ENCODE measurements at places on chromosomes 12 and 14. TPM values are rescaled to one million over a fixed set of nuclear protein-coding genes. Genes with fewer than 3 reads are reported as not detected.

DNA sequence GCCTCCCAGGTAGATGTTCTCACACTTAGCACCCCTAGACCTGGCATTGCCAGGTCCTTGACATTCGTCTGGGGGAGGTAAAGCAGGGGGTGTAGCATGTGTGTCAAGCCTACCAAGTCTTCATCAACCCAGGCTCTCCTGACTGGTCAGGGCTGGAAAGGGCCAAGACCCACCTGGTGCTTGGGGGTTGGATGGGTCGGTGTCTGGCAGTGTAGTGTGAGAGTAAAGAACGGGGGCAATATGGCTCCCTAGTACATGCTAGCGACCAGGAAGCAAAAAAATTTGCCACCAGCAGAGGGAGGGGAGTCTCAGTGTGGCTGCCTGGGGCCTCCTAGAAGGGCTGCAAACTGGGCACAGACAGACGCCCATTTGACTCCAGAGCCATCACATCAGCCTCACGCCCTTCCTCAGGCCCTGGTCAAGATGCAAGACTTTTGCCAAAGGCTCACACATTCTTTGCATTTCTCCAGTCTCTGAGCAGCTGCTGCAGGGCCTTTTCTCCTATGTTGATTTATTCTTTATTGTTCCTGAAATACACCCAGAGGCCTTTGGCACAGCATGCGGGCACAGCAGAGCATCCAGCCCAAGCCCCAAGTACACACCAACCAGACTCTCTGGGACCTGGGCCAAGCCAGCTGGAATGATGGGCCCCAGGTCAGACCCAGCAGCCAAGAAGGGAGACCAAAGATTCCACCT is 38.3 kb upstream of the PNMA1 start:
- no peak overlapping the region for H3K4me3 ChIP-seq
- H3K36me3 ChIP-seq = no peaks in the 10 kb centered on the region
- no peaks in the 10 kb centered on the region for H3K27me3 ChIP-seq
- H3K4me1 ChIP-seq = peaks cover 63% of the 10 kb centered on the region
- 0 out of 2 replicates have a peak overlapping the region, but pooled peaks have one; percentile 9 for H3K27ac ChIP-seq

- DNase-seq = peak; percentile 36
- H3K4me1 ChIP-seq = peaks cover 15% of the 10 kb centered on the region
Measured at GRCh38 chr12:115354007-115354890, 670.3 kb upstream of the TBX3 start.

GRCh38 chr12:121128908-121129810 is 3.5 kb upstream of the P2RX7 start:
- H3K27me3 ChIP-seq = no peaks in the 10 kb centered on the region
- no peak for DNase-seq
- H3K4me1 ChIP-seq = peaks cover 15% of the 10 kb centered on the region
- H3K4me3 ChIP-seq = no peak overlapping the region

DNA sequence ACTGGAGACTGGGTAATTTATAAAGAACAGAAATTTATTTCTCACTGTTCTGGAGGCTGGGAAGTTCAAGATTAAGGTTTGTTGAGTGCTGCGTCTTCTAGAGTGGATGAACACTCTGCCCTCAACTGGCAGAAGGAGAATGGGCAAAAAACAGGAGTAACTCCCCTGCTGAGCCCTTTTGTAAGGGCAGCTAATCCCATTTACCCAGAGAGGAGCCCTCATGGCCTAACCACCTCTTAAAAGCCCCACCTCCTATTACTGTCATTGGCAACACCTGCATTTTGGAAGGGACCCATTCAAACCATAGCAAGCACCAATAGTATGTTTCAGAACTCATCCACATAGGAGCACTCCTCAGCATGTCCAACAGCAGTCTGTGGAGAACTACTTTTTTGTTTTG is 47.4 kb downstream of the BORCS5 start:
- H3K4me3 ChIP-seq = no peak overlapping the region
- no peaks in the 10 kb centered on the region for H3K27me3 ChIP-seq
- H3K4me1 ChIP-seq = no peaks in the 10 kb centered on the region
- H3K36me3 ChIP-seq = no peaks in the 10 kb centered on the region
- DNase-seq = no peak

DNA sequence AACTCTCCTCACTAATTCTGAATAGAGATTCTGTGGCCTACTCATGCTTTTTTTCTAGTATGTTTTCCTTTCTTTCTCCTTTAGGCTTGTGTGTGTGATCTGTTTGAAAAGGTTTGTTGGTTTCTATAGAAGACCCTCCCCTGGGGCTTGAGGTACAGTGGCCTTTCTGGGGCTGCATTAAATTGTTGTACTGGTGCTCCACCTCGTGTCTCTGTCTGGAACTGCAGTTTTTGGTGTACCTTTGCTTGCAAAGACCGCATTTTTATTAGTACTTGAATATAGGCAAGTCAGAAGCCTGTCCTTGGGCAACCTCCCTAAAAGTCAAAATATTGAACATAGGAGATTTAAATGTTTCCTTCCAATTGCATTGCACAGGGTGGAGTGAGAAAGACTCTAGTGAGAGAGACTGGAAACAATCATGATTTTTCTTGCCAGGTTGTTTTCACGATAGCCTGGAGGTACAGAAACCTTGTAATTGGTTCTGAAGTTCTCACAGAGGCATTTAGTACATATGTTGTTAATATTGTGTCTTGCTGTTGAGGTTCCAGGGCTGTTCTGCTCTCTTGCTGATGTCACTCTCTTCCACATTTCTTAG is 39.0 kb downstream of the SLCO1B1 start:
- H3K4me1 ChIP-seq = no peaks in the 10 kb centered on the region
- H3K27ac ChIP-seq = no peak overlapping the region
- no peak overlapping the region for H3K4me3 ChIP-seq
- no peaks in the 10 kb centered on the region for H3K36me3 ChIP-seq
- DNase-seq = peak; percentile 37

GRCh38 chr12:46900734-46901463 is 75.1 kb upstream of the SLC38A4 start:
- no peaks in the 10 kb centered on the region for H3K27me3 ChIP-seq
- DNase-seq = no peak
- H3K36me3 ChIP-seq = no peaks in the 10 kb centered on the region
- H3K27ac ChIP-seq = no peak overlapping the region
- H3K4me1 ChIP-seq = no peaks in the 10 kb centered on the region
- H3K4me3 ChIP-seq = no peak overlapping the region

- H3K36me3 ChIP-seq = peaks cover 29% of the 10 kb centered on the region
- no peak overlapping the region for H3K4me3 ChIP-seq
- H3K4me1 ChIP-seq = no peaks in the 10 kb centered on the region
- no peak for DNase-seq
Measured at GRCh38 chr12:50181691-50182090, 14.5 kb upstream of the CERS5 start.

DNA sequence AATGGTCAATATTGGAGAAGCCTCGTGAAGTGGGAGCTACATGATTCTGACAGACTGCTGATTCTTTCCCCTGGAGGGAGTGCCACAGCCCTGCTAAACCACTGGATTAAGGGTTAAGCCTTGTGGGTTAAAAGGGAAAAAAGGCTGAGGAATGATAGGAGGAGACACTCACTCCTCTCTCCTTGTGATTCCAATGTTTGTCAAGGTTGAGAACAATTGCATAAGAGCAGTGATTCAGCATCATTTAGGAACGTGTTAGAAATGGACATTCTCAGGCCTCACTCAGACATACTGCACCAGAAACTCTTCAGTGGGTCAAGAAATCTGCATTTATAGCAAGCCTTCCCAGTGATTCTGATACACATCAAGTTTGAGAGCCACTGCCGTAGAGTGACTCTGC is 87.8 kb upstream of the GZMB start:
- H3K27ac ChIP-seq = no peak overlapping the region
- no peaks in the 10 kb centered on the region for H3K27me3 ChIP-seq
- no peak for DNase-seq
- no peaks in the 10 kb centered on the region for H3K4me1 ChIP-seq
- H3K36me3 ChIP-seq = no peaks in the 10 kb centered on the region

DNA sequence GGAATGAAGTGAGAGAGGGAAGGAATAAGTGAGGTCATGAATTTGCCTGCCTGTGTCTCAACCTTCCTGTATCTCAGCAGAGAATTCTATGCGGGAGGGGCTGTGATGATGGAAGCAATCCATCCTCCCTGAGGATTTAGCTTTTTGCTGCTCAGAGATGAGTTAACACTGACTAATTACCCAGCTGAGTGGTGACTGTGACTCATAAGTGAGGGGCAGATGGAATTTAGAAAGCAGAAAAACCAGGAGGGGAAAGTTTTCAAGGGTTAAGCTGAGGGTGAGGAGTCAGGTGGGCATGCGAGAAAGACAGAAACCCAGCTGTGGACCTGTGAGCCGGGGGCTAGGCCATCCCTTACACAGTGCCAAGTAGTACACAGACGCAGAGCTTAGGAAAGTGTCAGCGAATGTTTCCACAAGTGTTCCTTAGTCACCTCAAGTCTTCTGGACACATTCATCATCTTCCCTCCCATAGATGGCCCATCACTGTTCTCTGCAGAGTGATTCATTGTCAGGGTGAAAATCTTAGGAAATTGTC is 277.9 kb downstream of the IPO8 start:
- no peaks in the 10 kb centered on the region for H3K36me3 ChIP-seq
- no peak overlapping the region for H3K27ac ChIP-seq
- no peaks in the 10 kb centered on the region for H3K27me3 ChIP-seq
- DNase-seq = peak; percentile 44
- no peak overlapping the region for H3K4me3 ChIP-seq
- H3K4me1 ChIP-seq = no peaks in the 10 kb centered on the region

GRCh38 chr12:52183544-52183910 is 8.3 kb downstream of the KRT80 start:
- H3K27ac ChIP-seq = no peak overlapping the region
- H3K4me1 ChIP-seq = peaks cover 82% of the 10 kb centered on the region
- no peak for DNase-seq
- H3K27me3 ChIP-seq = no peaks in the 10 kb centered on the region
- H3K4me3 ChIP-seq = no peak overlapping the region

DNA sequence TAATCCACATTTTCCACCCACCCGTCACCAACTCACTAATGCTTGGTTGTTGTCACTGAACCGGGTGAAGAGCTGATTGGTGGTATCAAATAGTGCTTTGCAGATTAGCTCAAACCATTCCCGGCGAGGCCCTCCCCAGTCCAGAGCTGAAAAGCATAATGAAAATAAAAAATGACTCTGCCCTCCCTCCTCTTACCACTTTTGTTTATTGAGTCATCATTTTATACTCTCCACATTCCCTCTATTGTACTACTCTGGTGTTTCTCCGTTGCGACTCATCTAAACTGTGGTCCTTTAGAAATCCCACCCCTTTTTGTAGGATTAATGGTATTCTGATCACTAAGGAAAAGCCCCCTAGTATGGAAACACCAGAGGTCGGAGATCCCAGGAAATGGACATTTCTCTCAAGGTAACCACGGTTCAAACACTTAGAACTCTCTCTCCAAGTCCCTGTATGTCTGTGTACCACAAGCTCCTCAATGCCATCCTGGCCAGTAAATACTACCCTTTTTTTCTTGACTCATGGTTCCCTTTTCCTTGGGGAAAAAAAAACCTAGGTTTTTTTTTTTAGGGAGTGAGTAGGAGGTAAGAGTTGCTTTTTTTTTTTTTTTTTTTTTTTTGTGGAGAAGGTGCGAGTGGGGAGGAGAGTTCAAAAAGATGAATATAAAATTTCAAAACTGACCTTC is 42.0 kb downstream of the AREL1 start:
- no peak for DNase-seq
- H3K4me3 ChIP-seq = no peak overlapping the region
- H3K27ac ChIP-seq = no peak overlapping the region
- H3K4me1 ChIP-seq = no peaks in the 10 kb centered on the region
- H3K27me3 ChIP-seq = no peaks in the 10 kb centered on the region

GRCh38 chr14:65290830-65291229 is 121.7 kb upstream of the FUT8 start:
- peak overlapping the region; percentile 32 for H3K27ac ChIP-seq
- no peaks in the 10 kb centered on the region for H3K36me3 ChIP-seq
- H3K4me3 ChIP-seq = no peak overlapping the region
- peak; percentile 93 for DNase-seq
- H3K4me1 ChIP-seq = peaks cover 6% of the 10 kb centered on the region
- H3K27me3 ChIP-seq = no peaks in the 10 kb centered on the region

DNA sequence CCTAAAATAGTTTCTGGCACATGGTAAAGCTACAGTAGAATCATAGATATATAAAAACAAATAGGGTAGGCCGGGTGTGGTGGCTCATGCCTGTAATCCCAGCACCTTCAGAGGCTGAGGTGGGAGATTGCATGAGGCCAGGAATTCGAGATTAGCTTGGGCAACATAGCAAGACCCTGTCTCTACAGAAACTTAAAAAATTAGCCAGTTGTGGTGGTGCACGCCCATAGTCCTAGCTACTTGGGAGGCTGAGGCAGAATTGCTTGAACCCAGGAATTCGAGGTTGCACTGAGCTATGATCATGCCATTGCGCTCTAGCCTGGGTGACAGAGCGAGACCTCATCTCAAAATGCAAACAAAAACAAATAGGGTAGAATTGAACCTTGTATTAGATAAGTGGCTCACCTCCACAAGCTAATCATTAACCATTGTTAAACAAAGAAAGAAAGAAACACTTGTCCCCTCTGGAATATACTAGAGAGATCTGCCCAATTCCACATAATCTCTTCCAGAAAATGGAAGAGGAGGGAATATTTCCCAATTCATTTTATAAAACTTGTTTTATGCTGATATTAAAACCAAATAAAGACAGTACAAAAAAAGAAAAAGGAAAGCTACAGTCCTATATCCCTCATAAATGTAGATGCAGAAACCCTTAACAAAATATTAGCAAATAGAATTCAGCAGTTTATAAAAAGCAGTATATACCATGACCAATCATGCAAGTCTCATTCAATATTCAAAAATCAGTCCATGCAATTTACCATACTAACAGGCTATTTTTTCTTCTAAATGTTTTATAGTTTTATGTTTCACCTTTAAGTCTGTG is 22.7 kb upstream of the DHRS2 start:
- H3K4me1 ChIP-seq = no peaks in the 10 kb centered on the region
- no peaks in the 10 kb centered on the region for H3K36me3 ChIP-seq
- H3K4me3 ChIP-seq = no peak overlapping the region

DNA sequence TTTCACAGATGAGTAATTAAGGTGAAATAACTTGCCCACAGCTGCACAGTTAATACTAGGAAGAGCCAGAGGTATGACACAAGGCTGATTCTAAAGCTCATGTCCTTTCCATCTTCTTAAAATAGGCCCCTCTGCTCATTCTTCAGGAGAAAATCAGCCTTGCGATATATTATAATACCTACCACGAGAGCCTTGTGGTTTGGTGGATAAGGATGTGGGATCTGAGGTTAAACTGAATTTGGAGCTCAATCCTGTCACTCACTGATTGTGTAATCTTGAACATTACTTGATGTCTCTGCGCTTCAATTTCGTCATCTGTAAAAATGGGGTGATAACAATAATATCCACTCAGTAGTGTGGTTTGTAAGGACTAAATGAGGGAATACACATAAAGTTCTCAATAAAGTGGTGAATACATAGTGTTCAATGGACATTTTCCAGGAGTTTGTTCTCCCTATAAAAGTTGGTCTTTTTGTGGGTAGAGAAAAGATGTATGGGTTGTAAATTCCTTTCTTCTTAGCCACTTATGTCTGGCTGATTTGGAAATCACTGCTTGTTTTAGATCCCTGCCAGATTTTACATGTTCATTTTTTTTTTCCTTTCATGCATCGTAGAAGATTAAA is 25.1 kb upstream of the ATP2B1 start:
- no peak for DNase-seq
- no peaks in the 10 kb centered on the region for H3K36me3 ChIP-seq
- H3K4me1 ChIP-seq = no peaks in the 10 kb centered on the region
- no peak overlapping the region for H3K4me3 ChIP-seq
- H3K27ac ChIP-seq = no peak overlapping the region

Gene TSPAN19
- 0.32 TPM for total RNA-seq

Gene SIX6
- total RNA-seq = not detected

Gene KRT79
- total RNA-seq = not detected

Gene CLEC4A
- 0.69 TPM for total RNA-seq
